ENCODE measurements at places on chromosomes 4 and X.

DNA sequence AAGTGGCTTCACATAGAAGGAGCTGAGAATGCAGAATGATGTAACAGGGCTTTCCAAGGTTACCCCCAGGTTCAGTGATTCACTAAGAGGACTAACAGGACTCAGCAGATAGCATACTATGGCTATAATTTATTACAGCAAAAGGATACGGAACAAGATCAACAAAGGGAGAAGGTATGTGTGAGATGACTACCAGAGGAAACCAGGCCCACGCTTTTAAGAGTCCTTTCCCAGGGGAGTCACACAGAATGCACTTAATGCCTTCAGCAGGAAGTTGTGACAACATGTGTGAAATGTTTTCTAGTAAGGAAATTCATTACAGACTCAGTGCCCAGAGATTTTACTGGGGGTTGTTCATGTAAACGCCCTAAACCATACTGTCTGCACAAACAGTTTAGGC lies 373.6 kb upstream of the MAGEB2 start:
- no peak for DNase-seq

DNA sequence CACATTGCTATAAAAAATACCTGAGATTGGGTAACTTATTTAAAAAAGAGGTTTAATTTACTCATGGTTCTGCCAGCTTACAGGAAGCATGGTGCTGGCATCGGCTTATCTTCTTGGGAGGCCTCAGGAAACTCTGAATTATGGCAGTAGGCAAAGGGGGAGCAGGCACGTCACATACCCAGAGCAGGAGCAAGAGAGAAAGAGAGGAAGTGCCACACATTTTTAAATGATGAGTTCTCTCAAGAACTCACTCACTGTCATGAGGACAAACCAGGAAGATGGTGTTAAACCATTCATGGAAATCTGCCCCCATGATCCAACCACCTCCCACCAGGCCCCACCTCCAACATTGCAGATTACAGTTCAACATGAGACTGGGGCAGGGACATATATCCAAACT lies 10.0 kb upstream of the AFF1 start:
- DNase-seq, result no peak

GRCh38 chrX:120000490-120001246 lies 57.1 kb upstream of the NKAP start:
- no peak for DNase-seq

GRCh38 chrX:41733939-41734338 lies 10.0 kb downstream of the GPR82 start:
- DNase-seq, result no peak

DNA sequence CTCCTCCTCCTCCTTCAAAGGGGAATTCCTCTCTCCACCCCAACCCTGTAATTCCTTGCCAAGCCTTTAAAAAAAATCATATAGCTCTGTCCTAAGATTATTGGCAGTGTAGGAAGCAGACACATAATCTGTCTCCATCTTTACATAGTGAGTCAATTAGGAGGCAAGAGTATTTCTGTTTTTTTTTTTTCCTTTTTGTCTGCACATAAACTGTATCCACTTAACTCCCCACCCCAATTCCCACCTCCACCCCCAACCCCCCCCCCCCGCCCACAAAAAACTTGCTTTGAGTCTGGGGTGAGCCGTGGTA lies 182.5 kb downstream of the RASL11B start:
- DNase-seq, result no peak

DNA sequence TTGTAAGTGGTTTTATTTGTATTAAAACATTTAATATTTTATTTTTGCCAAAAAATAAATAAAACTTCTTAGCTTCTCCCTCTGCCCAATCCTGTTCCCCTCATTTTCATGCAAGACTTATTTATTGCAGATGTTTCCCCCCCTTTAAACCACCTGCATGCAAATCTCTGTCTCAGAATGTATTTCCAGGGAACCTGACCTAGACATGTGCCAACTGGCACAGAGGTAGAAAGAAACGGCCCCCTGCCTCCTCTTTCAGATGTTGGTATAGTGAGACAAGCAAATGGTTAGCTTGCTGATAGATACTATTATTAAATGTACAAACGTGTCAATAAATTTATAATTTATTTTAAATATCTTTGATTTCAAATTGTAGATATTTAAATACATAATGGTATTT lies 47.1 kb downstream of the KLF3 start:
- no peak for DNase-seq

DNA sequence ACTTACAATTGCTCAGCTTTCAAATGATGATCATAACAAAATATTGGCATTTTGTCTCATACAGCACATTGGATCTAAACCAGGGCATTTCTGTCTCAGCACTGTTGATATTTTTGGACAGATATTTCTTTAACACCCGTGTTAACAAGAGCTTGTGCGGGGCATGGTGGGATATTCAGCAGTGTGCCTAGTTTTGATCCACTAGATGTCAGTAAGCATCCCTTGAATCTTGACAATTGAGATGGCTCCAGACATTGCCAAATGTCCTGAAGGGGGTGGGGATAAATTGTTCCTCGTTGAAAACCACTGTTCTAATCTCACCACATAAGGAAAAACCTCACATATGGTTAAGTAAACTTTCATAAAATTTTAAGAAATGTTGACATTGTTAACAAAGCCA lies 806.3 kb downstream of the STIM2 start:
- DNase-seq, result no peak

GRCh38 chr4:134278675-134279074 lies 77.1 kb upstream of the PABPC4L start:
- no peak for DNase-seq

DNA sequence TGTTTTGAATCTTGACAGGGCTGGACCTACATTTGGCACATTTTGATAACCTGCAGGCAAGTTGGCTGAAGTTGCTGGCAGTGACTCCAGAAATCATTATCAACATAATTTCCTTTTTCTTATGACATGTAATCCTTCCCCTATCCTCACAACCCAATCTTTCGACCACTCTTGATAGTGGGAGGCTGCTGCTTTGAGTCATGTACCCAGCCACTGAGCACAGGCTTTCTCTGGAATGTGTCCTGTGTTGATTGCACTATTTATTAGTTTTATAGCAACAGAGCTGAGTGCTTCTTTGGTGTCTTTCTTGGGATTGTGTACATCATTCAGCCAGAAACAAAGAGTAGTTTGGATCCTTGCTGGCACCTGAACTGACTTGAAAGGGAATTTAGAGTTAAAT lies 183.1 kb upstream of the LEF1 start:
- no peak for DNase-seq

DNA sequence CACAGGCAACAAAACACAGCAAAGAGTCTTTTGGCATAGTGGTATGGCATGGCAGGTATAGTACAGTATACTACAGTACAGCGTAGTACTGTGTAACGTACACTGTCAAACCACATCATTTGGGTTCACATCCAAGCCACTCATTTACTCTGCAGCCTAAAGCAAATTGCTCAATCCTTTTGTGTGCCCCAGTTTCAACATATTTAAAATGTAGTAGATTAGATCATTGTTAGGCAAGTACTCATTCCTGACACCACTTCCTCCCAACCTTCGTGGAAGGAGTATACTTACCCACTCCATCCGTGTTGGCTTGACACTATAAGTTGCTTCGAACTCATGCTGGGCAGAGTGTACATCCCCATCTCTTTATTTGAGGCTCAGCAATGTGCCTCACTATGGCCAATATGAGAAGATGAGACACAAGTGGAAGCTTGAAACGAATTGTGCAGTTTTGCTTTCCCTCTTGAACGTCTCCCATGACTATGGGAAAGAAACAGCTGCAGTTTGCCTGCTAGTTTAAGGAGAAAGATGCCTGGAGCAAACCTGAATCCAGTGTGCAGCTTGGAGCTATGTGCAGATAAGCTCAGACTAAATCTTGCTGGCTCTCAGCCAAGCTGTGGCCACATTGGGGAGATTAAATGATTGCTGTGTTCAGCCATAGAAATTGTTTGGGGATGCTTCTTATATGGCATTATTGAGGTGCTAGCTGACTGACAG lies 85.7 kb upstream of the TBL1X start:
- no peak for DNase-seq

- no peak for DNase-seq
These were observed 210.5 kb upstream of the RPS6KA3 start for GRCh38 chrX:20477219-20477618.

GRCh38 chrX:41389311-41389888 lies 55.4 kb downstream of the DDX3X start:
- no peak for DNase-seq

GRCh38 chr4:3387154-3387942 lies 54.4 kb upstream of the HGFAC start:
- DNase-seq, result no peak

DNA sequence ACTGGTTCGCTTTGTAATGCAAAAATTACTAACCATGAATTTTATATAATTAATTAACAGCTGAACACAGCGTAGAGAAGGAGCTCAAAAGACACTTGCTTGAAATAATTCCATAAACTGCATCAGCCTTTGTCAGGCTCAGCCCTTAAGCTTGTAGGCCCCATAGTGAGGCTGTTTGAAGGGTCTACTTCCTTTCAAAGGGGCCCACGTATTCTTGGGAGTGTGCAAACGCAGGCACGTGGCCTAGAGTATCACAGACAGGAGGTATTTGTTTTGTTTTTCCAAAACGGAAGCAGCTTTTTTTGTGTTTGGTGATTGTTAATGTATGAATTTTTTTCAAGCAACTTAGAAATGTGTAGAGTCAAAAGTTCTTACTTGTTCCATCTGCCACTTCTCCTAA lies 25.6 kb upstream of the EGF start:
- no peak for DNase-seq

DNA sequence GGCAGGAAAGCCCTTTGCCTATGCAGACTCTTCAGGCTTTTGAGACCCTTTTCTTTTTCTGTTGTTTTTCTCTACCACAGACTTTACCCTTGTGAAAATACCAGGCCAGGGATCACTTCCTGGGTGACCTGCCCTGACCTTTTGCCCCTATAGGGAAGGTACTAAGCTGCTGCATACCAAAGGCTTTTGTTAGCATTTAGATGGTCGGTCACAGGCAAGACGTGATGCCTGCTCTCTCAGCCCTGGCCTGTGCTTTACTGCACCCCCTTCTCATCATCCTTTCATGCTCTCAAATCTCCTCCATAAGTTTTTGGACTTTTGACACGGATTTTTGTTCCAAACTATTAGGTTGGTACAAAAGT lies 98.2 kb downstream of the ARHGAP10 start:
- DNase-seq, result no peak

- no peak for DNase-seq
These were observed 116.9 kb downstream of the SOWAHB start for GRCh38 chr4:76780781-76781697.
